Stimulated activated CD8-positive, alpha-beta memory T cell treated with anti-CD3 and anti-CD28 coated beads, Interleukin-7, amount 100 ng/mL, for 1 hour (primary cell): ENCODE measurements at places on chromosomes 7 and 10.

DNA sequence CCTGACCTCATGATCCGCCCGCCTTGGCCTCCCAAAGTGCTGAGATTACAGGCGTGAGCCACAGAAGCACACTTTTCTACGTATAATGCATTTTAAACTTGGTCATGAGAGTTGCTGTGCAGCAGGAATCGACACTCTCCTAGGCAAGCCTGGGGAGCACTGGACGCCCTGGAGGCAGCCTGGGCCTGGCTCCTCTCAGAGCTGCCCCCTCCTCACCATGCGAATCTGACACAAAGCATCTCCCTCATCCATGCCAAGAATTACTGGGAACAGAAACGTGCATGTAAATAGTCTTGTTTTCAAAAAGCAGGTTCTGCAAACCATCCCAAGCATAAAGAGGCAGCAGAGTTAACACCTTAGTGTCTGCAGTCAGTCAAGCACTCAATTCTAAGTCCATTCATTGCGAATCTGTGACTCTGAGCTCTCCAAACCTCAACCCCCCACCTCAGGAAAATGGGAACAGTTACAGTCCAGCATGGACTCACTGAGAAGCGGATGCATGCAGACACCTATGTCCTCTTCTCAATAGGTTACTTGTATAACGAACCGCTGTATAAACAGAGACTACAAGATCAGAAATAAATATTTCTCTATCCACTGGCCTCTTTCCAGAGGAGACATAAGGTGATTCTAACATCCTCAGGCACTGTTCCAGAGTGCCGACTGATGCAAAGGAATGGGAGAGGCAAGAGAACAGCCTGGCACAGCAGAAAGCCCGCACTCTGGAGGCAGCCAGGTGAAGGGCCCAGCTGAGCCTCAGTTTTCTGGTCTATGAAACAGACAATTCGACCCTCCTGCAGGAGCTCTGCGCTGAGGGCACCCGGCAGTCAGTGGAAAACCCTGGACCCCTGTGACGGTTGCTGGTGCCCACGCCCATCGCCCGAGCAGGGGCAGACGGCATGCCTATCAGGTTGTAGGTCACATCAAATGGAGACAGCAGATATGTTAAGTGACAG, 68.9 kb downstream of the MAD1L1 start:
- DNase-seq = no peak

DNA sequence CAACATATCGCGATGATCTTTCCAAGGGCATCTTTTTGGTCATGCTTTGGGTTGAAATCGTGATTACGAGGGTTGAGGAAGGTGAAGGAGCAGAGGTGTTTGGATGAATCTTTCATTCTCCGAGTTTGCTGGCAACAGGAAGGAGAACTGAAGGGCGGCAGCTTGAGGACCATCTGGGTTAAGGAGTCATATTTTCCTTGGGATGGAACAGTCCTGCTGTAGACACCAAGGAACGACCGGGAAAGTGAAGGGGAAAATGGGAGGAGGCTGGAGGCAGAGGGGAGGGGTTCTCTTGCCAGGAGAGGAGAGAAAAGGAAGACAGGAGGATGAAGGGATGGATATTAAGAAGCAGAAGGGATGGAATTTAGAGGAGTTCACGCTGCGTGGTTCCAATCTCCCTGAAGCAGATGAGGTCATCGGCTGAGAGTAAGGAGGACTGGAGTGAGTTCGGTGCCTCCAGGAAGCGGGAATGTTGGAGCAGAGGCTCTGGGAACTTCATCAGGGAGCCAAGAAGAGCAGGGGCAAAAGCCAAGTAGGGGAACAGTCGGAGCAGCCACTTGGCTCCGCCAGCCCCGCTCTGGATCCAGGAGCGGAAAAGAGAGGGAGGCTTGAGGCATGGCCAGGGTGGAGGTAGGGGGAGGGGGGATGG, 116.6 kb upstream of the GALNT17 start:
- DNase-seq = no peak

DNA sequence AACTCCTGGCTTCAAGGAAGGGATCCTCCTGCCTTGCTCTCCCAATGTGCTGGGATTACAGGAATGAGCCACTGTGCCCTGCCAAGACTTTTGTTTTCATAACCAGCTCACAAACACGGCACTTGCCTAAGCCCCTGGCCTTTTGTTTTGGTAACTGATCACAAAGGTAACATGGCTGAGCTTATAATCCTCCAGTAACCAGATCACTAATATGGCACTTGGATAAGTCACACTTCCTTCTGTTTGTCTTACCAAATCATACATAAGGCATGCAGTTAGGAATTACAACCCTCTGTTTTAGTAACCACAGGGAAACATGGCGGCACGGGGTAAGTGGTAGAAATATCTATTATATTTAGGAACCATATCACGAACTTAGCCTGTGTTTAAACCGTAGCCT, 577.1 kb downstream of the CALN1 start:
- DNase-seq = no peak

- no peak for DNase-seq
These were observed 20.2 kb upstream of the ELFN1 start for GRCh38 chr7:1649751-1650326.

DNA sequence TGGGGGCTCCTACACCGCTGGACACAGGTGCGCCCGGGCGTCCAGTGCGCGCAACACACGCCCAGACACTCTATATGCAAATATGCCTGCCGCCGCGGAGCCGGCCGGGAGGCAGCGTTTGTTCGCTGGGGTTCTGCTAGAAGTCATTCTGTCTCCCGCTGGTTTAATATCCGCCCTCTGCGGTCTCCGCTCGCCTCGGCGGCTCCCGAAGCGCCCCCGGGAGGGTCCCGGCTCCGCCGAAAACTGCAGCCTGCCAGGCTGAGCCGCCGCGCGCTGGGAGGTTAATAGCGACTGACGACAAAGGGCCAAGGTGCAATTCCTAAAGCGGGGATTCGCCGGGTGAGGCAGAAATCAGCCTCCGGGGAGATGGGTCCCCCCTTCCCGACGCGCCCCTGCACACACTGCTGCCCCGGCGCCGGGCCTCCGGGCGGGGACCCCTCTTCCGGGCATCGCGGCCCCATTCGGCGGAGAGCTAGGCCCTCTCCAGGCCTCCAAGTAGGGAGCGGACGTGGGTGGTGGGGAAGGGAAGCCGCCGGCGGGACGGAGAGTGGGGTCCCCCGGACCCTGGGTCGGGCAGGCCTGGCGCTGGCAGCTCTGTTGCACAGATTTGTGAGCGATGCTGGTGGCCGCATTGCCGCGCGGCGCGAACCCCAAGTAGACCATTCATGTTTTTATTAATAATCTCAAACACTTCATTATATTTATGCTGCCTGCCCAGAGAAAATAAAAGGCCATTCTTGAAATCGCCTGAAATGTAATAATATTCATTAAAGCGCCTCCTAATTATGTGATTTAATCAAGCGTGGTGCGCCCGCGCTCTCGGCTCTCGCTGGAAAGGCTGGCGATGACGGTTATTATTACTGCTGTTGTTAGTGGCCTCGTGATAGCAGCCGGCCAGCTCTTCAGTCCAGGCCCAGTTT, 9.1 kb downstream of the EN2 start:
- no peak for DNase-seq

GRCh38 chr7:149720372-149721083, 52.9 kb downstream of the ZNF467 start:
- no peak for DNase-seq

DNA sequence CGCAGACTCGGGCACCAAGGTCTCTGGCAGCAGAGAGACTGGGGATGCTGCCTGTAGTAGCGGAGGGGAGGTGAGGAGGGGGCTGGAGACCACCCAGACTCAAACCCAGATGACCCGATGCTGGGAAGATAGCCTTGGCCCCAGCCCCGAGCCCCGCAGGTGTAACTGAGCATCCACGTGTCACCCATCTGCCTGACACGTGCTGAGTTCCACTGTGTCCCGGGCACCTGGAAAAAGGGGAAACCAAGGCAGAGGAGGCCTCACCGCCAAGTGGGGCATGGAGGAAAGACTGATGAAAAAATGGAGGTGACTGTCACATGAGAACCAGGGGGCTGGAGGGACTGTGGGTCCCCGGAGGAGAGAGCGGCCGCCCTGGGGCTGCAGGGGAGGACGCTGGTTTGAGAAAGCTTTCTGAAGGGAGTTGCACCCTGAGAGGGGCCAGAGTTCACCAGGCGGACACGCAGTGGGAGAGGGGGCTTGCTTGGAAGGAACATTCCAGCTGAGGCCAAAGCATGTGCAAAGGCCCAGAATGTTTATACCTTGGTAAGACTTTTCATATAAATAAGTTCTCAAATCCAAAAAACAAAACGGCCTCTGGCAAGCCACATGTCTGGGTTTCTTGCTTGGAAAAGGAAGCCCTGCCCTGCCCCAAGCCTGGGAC, 27.4 kb upstream of the ELN start:
- DNase-seq = no peak

DNA sequence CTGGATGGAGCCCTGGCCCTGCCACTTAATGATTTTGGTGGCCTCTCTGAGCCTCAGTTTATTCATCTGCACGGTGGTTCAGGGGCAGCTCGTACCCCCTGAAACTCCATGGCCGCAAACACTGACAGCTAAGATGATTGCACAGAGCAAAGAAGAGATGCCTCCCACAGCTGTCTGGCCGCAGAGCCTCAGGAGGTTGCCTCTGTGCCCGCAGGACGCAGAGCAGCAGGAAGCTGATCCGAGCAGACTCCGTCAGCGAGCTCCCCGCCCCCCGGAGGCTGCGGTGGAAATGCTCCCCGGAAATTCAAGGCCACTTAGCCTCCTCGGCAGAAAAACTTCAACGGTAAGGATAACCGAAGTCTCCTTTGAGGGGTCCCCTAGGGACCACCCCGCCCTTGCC, 30.2 kb upstream of the C10orf53 start:
- DNase-seq = no peak
